ENCODE measurements at places on chromosomes 12 and 14. TPM values are rescaled to one million over a fixed set of nuclear protein-coding genes. Genes with fewer than 3 reads are reported as not detected.

IGF1 gene
- 1.3 TPM for polyA plus RNA-seq

DNA sequence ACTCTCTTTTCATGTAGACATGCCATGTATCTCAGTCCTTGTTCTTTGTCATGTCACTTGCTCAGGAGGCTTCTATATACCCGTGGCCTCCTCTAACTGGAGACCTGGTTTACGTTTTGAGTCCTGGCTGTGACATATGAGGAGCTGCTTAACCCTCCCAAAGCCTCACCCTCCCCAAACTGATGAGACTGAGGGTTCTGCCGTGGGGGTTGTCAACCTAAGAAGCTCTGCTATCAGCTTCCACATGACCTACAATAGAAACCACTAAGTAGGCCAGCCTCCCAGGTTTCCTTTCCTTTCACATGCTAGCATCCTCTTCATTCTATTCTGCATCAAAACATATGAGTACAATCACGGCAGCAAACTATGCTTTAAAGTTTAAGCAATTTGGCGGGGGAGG lies 76.8 kb upstream of the WSCD2 start:
- H3K27me3 ChIP-seq, result no peaks in the 10 kb centered on the region
- H3K4me1 ChIP-seq, result no peaks in the 10 kb centered on the region
- no peak for DNase-seq

DNA sequence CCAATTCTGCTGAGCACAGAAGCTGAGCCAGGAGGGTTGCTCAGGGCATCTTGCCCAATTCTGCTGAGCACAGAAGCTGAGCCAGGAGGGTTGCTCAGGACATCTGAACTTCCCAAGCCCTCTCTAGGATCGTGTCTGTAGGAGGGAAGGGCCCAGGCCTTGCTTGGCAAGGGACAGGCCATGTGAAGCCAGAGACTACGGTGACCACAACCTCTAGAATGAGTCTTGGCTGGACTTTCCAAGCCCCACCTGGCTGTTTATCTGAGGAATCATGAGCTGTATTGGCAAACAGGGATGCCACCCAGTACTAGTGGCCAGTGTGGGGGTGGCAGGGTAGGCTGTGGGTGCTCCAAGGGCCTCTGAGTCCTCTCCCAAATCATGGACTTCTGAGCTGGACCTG lies 7.7 kb upstream of the SERPINA6 start:
- peaks cover 1% of the 10 kb centered on the region for H3K27me3 ChIP-seq
- no peak overlapping the region for H3K4me3 ChIP-seq
- H3K36me3 ChIP-seq, result no peaks in the 10 kb centered on the region
- H3K4me1 ChIP-seq, result no peaks in the 10 kb centered on the region

- H3K36me3 ChIP-seq, result no peaks in the 10 kb centered on the region
- H3K4me3 ChIP-seq, result no peak overlapping the region
- no peak for DNase-seq
These were observed 130.8 kb downstream of the BCL11B start for GRCh38 chr14:99141236-99141635.

DNA sequence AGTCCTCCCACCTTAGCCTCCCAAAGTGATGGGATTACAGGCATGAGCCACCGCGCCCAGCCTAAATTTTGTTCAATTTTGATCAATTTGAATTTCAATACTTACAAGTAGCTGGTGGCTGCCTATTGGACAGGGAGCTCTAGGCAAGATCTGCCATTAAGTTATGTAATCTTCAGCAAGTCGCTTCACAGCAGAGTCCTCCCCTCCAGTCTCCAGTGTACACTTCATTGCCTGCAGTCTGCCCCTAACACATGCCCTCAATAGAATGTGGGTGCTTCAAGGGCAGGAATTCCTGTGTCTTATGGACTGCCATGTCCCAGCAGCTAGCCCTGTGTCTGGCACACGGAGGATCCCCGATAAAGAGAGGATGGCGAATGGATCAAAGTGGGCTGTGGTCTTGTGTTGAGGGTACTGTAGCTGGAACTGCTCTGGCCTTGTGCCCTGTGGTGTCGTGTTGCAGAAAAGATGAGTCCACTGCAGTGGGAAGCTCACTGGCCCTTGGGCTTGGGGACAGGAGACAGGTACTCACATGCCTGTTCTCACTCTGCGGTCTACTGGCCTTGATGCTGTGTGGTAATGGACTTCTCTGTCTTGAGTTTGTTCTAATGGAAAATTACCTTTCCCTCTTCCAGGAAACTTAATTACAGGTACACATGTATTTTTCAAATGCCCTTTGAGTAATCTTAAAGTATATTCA lies 67.6 kb downstream of the TECPR2 start:
- no peak for DNase-seq
- no peak overlapping the region for H3K4me3 ChIP-seq
- no peaks in the 10 kb centered on the region for H3K4me1 ChIP-seq
- no peak overlapping the region for H3K27ac ChIP-seq

DNA sequence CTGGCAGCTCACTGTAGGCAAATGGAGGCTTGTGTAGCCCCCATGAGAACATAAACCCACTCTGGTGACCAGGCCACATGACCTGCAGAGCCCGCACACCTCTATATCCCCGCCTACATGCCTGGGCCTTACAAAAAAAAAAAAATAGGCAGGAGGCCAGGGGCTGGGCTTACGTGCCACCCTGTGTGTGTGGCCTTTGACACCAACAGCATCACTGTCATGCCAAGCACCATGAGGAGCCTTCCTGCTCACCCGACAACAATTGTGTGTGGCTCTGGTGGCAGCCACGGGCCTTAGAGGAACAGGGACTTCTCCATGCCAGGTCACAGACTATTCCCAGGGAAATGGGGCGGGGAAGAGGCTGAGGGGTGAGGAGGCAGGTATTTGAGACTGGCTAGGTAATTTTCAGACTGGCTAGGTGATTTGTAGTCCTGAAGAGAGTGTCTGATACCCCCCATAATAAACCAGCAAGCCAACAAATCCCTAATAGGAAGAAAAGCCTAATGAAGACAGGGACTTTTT lies 140.0 kb downstream of the DPF3 start:
- no peak for DNase-seq
- no peaks in the 10 kb centered on the region for H3K4me1 ChIP-seq
- no peaks in the 10 kb centered on the region for H3K27me3 ChIP-seq
- no peaks in the 10 kb centered on the region for H3K36me3 ChIP-seq

GRCh38 chr12:11853126-11853525 lies 203.7 kb downstream of the ETV6 start:
- DNase-seq, result no peak
- H3K27ac ChIP-seq, result no peak overlapping the region
- H3K4me3 ChIP-seq, result no peak overlapping the region
- no peaks in the 10 kb centered on the region for H3K4me1 ChIP-seq
- H3K36me3 ChIP-seq, result peaks cover 4% of the 10 kb centered on the region
- H3K27me3 ChIP-seq, result no peaks in the 10 kb centered on the region

- H3K27me3 ChIP-seq, result no peaks in the 10 kb centered on the region
- H3K27ac ChIP-seq, result no peak overlapping the region
- DNase-seq, result no peak
- no peaks in the 10 kb centered on the region for H3K4me1 ChIP-seq
- H3K36me3 ChIP-seq, result no peaks in the 10 kb centered on the region
These were observed 77.5 kb downstream of the SSPN start for GRCh38 chr12:26272851-26273250.

DNA sequence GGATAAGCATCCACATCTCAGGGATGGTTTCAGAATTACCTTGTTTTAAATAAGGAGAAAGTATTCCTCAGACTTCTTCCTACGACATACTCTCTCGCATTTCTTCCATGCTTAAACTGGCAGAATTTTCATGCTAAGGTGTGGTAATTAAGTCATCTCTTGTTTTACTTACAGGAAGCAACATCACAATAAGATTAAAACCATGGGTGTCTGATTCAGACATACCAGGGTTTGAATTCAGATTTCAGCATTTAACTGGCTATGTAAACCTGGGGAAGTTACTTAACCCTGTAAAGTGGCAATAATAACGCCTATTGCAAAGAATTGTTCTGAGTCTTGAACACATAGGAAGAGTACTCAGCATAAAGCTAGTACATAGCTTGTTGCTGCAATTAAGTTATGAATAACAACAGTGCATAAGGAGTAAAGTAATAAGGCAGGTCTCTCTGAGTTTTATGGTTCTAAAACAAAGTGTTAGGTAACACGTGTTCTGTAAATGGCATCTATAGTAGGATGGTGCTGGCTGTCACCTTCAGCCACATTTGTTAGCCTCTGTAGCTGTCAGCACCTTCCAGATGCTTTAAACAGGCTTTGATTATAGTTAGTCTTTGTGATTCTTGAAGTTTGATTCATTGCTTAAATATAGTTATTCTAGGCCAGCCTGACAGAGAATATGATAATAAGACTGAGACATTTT lies 38.8 kb downstream of the IFT43 start:
- no peak for DNase-seq
- no peak overlapping the region for H3K4me3 ChIP-seq
- no peaks in the 10 kb centered on the region for H3K36me3 ChIP-seq
- no peaks in the 10 kb centered on the region for H3K4me1 ChIP-seq

DNA sequence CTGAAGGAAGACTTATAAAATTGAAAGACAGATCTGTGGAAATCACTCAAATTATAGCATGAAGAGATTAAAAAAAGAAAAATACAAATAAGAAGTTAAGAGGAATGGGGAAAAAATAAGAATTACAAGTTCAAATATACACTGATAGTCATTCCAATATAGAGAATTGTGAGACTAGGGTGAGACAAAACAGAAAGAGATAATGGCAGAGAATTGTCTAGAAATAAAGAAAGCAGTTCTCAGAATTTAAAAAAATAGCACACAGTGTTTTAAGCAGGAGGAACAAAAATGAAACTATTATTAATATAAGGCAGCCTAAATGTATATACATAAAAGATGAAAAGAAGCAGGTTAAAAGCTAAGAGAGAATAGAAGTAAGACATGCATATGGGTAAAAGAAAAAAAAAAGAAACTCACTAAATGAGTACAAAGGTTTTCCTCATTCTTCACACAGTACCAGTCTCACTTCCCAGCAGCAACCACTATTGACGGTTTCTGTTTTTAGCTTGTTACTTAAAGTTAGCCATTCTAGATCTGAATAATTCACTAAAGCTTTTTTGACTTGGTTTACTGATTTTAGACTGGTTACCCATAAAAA lies 31.1 kb downstream of the SLC38A4 start:
- no peak overlapping the region for H3K4me3 ChIP-seq
- no peaks in the 10 kb centered on the region for H3K27me3 ChIP-seq
- no peaks in the 10 kb centered on the region for H3K36me3 ChIP-seq
- DNase-seq, result no peak
- no peak overlapping the region for H3K27ac ChIP-seq
- no peaks in the 10 kb centered on the region for H3K4me1 ChIP-seq

DNA sequence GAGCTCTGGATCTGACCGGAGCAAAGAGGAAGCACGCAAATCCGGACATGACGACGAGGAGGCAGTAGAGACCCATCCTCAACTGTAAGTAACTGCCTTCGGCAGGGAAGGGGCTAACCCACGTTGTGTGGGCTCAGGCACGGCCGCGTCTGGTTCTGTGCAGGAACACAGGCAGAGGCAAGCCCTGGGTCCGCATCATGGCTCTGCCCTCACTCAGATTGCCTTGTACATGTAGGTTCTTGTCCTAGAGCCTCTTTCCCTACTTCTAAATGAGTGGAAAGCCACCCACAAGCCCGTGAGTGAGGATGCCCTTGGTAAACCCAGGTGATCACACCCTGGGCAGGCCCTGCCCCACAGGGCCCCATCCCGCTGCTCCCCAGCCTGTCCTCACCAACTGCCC lies 8.9 kb upstream of the RPLP0 start:
- no peaks in the 10 kb centered on the region for H3K4me1 ChIP-seq
- no peak overlapping the region for H3K4me3 ChIP-seq
- DNase-seq, result peak; percentile 38
- H3K27me3 ChIP-seq, result no peaks in the 10 kb centered on the region
- H3K27ac ChIP-seq, result no peak overlapping the region

DNA sequence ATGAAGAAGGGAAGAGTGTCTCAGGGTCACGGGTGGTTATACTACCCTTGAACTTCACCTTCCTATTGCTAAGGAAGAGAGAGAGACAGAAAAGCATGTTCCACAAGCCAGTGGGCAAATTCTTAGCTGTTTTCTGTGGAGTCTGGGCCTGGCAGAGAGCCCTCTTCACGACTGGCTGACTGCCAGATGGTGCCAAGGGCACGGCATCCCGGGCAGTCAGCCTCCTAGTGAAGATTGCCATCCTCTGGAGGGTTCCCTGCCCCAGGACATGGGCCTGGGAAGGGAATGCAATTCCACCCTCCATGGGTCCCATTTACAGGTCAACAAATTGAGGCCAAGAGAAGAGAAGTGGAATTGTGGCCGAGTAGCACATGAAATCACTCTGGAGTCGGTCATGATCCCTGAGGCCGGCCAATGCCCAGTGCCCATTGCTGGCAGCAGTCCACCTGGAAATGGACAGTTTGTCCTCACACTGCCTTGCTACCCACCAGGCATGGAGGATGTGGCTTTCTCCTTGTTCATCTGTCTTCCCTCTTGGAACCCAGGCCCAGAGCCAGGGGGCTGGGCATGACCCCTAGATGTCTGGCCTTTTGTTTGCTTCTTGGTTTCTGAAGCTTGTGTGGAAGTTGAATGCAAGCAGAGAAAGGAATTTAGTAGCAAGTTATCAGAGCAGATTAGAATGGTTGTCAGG lies 9.9 kb downstream of the TUNAR start:
- H3K27me3 ChIP-seq, result no peaks in the 10 kb centered on the region
- H3K27ac ChIP-seq, result no peak overlapping the region
- H3K4me1 ChIP-seq, result peaks cover 4% of the 10 kb centered on the region
- DNase-seq, result no peak
- H3K36me3 ChIP-seq, result no peaks in the 10 kb centered on the region
- no peak overlapping the region for H3K4me3 ChIP-seq

GRCh38 chr14:69581316-69581935 lies 6.8 kb upstream of the CCDC177 start:
- no peaks in the 10 kb centered on the region for H3K4me1 ChIP-seq
- no peak overlapping the region for H3K27ac ChIP-seq
- H3K4me3 ChIP-seq, result no peak overlapping the region
- no peaks in the 10 kb centered on the region for H3K27me3 ChIP-seq
- H3K36me3 ChIP-seq, result no peaks in the 10 kb centered on the region

Measured in aorta (tissue), 5 donors.